Epithelial cell of alveolus of lung (primary cell): ENCODE measurements at places on chromosomes 6 and 20. TPM values are rescaled to one million over a fixed set of nuclear protein-coding genes. Genes with fewer than 3 reads are reported as not detected.

The NRSN2 gene
- 66.2 and 69.4 TPM in 2 replicates for total RNA-seq

The CAP2 gene
- total RNA-seq, result 1.2 and 7.5 TPM in 2 replicates

The RIPOR3 gene
- 2.3 and 13.7 TPM in 2 replicates for total RNA-seq

The PYGB gene
- total RNA-seq, result 37.3 and 153 TPM in 2 replicates

The CABLES2 gene
- total RNA-seq, result 3.0 and 3.7 TPM in 2 replicates

The SS18L1 gene
- 4.8 and 11.9 TPM in 2 replicates for total RNA-seq

The SDC4 gene
- 54.1 and 176 TPM in 2 replicates for total RNA-seq

The MATN4 gene
- total RNA-seq, result 0.80 TPM in 1 of 2 replicates, not detected in the other

The FBXL4 gene
- 12.1 and 12.4 TPM in 2 replicates for total RNA-seq

The KIAA1755 gene
- 3.1 and 18.0 TPM in 2 replicates for total RNA-seq

The SLC22A1 gene
- not detected in 2 replicates for total RNA-seq

The LAMA4 gene
- total RNA-seq, result 88.0 and 124 TPM in 2 replicates

The KHDC1L gene
- not detected in 2 replicates for total RNA-seq

The TAAR9 gene
- not detected in 2 replicates for total RNA-seq

The CRISP2 gene
- total RNA-seq, result not detected in 2 replicates

The ZNF334 gene
- total RNA-seq, result 1.8 and 4.6 TPM in 2 replicates

The GTSF1L gene
- not detected in 2 replicates for total RNA-seq

The HBS1L gene
- 41.0 and 65.0 TPM in 2 replicates for total RNA-seq

The HSPA1L gene
- 0.48 and 0.78 TPM in 2 replicates for total RNA-seq

The PLAGL1 gene
- 7.2 and 20.5 TPM in 2 replicates for total RNA-seq

The DPPA5 gene
- total RNA-seq, result not detected in 2 replicates

The TFEB gene
- total RNA-seq, result 7.4 and 7.8 TPM in 2 replicates

The CST4 gene
- total RNA-seq, result 0.78 TPM in 1 of 2 replicates, not detected in the other

The SAMD3 gene
- 0.39 TPM in 1 of 2 replicates, not detected in the other for total RNA-seq

The VSX1 gene
- not detected in 2 replicates for total RNA-seq

The RIMS4 gene
- total RNA-seq, result not detected in 2 replicates

The RAMACL gene
- 0.26 and 0.96 TPM in 2 replicates for total RNA-seq

The ZNF165 gene
- total RNA-seq, result 0.16 and 0.39 TPM in 2 replicates

The FLRT3 gene
- 4.8 and 7.7 TPM in 2 replicates for total RNA-seq

The CGA gene
- not detected in 2 replicates for total RNA-seq

The REM1 gene
- total RNA-seq, result not detected in 2 replicates

The SCRT2 gene
- not detected in 2 replicates for total RNA-seq

The SCUBE3 gene
- 0.16 and 0.26 TPM in 2 replicates for total RNA-seq

The BFSP1 gene
- total RNA-seq, result 2.7 and 6.4 TPM in 2 replicates

The PDE10A gene
- 2.3 and 44.2 TPM in 2 replicates for total RNA-seq
